ENCODE measurements at places on chromosomes 4 and X.

DNA sequence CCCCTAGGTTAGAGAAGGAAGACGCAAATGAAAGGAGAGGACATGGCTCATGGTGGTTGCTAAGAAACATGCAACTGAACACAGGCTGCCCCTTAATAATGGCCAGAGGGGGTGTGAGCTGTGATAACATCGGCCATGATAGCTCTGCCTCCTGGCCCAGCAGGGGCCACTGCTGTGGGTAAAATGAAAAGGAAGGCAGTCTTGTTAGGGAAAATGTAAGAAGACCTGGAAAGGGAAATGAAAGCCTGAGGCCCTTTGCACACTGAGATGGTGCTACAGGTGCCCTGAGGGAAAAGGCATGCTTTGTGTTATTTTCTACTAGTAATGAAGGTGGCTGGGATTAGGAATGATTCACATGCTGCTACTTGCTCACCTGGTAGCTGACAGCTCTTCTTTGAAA, 123.6 kb upstream of the MID1 start:
- no peak for DNase-seq

DNA sequence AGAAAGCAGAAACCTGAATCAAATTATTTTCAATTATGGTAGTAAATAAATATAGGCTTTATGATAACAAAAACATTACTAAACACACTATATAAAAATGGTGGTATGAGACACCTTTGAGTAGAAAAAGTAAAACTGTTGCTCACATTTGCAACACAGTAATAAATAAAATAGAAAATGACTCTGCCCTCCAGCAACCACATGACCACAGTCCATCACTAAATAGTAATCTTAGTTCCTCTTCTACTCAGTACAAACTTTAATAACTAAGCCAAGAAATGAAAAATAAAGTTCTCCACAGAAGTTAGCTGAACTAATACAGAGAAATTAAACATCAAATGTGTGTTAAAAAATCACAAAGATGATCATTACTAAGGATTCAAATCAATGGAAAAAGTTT, 108.5 kb downstream of the ADGRA3 start:
- DNase-seq: no peak

DNA sequence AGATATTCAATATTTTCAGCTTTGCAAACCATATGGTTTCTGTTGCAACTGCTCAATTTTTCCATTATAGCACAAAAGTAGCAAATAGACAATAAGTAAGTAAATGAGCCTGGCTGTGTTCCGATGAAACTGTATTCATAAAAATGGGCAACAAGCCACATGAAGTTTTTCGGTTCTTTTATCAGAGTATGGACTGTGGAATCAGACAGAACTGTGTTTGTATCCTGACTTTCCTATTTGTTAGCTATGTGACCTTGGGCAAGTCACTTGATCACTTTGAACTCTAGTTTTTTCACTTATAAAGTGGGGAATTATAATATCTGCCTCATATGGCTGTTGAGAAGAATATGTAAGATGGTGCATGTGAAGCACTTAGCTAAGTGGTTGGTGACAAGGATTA, 23.4 kb upstream of the ADGRA3 start:
- DNase-seq: no peak

DNA sequence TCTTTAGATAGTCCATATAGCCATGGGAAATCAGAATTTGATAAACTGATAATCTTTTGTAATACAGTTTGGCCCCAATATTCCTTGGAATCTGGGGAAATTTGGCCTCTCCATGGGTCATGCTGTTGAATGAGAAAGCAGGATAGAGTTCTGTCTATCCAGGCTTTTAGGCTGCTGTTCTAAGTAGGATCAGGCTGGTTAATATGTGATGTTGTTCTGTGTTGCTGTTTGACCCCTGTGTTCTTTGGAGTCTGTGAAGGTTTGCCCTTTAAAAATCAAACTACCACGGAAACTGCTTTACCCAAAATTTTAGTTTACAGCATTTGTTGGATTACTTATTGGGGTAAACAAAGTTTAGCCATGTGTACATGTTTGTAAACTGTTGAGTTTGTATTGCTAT, 114.5 kb downstream of the ZNF330 start:
- DNase-seq: no peak

DNA sequence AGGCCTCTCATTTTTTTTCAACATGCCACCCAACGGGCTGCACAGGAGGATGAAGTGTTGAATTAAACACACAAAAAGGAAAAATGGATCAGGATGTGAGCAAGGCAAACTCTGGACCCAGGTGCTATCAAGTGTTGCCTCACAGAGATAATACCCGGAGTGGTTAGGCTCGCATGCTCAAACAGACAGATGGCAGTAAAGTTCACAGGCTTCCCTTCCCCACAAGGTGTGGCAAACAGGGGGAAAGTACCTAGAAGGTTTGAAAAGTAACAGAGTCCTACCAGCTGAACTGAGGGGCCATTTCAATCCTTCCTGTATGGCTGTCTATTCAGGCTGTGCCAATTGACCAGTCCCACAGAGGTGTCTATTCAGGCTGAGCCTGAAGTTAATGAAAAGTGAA, 123.9 kb upstream of the GC start:
- no peak for DNase-seq

DNA sequence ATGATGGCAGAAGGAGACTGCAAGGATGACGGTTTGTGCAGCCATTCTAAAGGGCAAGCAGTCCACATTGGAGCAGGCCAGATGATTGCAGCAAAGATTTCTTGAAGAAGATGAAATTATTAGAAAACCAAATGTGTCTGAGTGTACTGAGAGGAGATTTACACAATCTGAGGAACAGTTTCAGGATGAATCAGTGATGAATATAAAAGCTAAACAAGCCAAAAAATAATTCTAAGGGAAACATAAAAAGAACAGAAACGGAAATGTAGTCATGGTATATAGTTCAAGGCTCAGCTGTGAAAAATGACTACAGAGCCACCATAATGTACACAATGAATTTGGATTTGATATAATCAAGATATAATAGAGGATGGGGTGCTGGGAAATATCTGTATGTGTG, 168.5 kb downstream of the PDGFC start:
- no peak for DNase-seq

DNA sequence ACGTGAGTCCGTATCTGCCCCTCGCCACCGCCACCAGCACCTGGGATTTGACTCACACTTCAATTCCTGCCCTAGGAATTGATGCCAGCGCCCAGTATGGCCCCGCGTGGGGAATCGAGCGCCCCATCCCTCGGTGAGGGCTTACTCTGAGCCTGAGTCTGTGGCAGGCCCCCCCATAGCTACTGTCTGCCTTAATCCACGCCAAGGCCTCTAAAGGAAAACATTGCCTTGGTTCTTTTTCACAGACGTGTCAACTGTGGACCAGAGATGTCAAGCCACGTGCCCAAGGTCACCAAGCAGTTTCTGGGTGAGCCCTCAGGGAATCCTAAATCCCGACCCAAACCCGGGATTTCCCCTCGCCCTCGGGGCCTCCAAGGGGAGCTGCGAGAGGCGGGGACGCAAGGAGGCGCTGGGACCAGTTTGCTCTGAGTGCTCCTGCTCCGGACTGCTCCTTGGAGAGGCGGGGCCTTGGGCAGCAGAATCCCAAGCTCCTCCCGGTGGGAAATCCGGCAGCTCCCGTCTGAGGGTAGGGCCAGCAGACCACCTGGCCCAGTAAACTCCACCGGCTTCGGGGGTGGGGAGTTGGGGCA, 12.9 kb downstream of the MSX1 start:
- no peak for DNase-seq

- no peak for DNase-seq
These were observed 2320.6 kb upstream of the AGA start for GRCh38 chr4:179762840-179763239.

- DNase-seq: no peak
These were observed 78.5 kb downstream of the CRMP1 start for GRCh38 chr4:5814421-5814820.

DNA sequence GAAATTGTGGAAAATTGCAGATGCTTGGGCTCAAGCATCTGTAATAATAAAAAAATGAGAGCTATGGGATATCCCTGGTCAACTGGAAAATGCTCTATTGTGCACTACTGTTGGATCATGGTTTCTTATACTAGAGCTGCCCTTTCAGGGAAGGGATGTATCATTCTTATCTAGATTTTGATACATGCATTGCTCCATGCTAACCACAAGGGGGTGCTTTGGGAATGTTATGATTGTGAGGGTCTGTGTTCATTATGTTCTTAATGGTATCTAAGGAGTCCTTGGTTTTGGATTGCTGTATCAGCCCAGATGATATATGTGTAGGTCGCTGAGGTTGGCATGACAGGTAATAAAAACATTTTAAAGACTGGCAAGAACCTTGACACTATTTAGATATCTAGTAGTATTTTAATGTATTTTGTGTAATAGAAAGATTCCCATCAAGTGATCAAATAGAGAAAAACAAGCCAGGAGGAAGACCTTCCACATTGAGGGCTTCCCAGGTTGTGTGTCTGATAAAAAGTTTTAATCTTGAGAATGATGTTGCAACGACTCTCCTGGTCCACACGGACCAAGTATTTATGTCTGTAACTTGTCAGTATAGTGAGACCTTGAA, 49.2 kb upstream of the TLR2 start:
- peak; percentile 50 for DNase-seq

- DNase-seq: peak; percentile 27
These were observed 50.6 kb upstream of the SRPX start for GRCh38 chrX:38271154-38271716.

DNA sequence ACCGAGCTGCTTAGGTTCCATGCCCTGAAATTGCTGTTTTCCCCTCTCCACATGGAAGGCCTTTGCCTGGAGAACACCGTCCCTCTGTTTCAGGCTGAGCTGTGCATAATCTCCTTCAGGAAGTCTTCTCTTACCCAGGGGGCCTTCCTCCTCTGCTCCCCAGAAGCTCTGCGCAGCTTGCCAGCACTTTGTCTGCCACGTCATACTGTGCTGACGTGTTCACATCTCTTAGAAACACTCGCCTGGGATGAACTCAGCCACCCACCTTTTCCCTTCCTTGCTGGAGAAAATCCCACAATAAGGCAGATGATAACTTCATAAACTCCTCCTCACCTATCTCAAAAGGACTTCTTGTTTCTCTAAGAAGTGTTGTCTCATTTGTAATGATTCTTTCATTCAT, 110.7 kb downstream of the ARHGAP10 start:
- DNase-seq: peak; percentile 95

GRCh38 chrX:151680805-151681204, 14.5 kb upstream of the PRRG3 start:
- DNase-seq: peak; percentile 10

DNA sequence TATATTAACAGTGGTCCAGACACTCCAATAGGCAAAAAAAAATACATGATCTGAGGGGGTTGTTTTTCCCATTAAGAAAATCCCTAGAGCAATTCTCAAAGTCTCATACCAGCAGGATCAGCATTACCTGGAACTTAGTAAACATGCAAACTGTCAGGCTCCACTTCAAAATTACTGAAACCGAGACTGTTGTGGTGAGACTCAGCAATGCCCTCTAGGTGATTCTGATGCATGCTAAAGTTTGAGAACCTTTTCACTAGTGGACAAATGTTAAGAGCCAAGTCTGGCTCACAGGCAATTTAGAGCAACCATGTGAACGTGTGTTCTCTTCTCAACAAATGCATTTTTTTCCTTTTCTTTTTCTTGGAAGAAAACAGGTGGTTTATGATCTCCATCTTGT, 30.2 kb downstream of the NEK1 start:
- no peak for DNase-seq

DNA sequence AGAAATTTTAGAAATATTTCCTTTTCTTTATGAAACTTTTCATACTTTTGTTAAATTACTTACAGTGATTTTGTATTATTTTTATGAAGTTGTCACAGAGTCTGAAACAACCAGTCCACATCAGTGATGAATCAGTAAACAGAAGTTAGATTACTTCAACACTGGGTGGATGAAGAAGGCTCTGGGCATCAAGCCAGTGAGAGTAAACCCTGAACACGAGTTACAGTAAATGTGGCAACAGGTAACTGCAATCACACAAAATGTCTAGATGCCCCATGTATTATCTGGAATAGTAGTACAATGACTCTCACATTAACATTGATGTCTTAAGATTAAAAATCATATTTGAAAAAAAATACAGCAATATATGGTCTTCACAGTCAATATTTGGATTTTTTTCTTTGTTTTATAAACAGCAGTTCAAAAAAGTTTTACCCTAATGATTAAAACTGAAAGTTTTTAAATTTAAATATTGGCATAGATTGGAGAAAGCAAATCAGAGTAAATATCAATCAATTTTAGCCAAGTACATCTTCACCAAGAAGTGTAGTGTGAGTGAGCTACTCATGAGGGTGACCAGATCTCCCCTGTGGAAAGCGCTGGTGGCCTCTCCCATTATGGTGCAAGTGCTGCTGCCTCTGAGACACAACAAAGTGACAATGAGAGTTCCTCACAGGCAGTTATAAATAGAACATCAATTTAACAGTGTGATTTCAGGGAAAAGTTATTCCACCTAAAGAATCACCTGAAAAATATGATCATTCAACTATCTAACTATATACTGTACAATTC, 63.2 kb upstream of the UGT2B7 start:
- peak; percentile 52 for DNase-seq

- DNase-seq: no peak
These were observed 2236.0 kb upstream of the AGA start for GRCh38 chr4:179678093-179678814.

GRCh38 chr4:90060039-90060438, 67.2 kb upstream of the CCSER1 start:
- DNase-seq: no peak

DNA sequence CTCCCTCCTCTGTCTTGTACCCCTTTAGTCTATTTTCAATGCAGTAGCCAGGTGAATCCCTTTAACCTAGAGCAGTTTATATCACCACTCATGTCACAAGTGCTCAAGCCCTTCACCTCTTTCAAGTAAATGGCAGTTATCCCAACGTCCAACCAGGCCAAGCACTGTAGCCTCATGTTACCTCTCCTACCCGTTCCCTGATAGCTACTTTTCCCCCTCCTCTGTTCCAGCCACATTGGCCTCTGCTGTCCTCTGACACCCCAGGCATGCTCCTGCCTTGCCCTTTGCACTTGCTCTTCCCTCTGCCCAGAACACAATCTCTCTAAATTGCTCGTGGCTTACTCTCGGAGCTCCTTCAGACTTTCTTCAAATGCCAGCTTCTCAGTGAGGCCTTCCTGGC, 15.2 kb downstream of the GUCY1B1 start:
- DNase-seq: no peak

GRCh38 chr4:102687982-102688433, 72.8 kb downstream of the MANBA start:
- DNase-seq: no peak

GRCh38 chr4:138182838-138183426, 59.2 kb downstream of the SLC7A11 start:
- peak; percentile 87 for DNase-seq

DNA sequence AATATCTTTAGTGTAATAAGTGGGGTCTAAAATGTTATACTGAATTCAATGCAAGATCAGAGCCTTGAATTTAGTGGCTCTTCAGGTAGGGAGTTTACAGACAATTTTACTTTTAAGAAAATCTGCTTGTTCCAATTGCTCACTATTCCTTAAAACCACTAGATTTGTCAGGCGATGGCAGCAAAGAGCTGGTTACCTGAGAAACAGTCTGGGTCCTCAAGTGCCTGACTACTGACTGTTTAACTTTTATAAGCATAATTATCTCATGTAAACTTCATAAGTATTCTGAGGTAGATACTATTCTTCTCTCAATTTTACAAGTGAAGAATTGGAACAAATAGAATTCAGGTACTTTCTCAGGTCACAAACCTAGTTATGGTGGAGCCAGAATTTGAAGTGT, 84.3 kb downstream of the RRAGB start:
- DNase-seq: no peak
